ENCODE measurements at places on chromosomes 2 and 18.

DNA sequence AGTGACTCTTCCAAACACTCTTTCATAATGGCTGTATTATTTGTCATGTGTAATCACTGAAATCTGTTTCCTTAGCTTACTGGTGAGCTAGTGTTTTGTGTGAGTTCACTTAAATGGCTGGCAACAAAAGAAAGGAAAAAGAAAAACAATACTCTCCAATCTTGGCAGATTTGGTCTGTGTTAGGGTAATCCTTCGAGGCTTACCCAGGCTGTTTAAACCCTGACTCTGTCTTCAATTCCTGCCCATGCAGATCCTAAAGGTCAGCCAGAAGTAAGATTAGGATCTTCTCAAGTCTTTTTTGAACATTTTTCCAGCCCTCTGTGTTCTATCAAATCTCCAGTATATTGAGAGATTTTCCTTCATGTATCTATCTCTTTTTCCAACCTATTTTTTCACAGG lies 85.3 kb downstream of the CCDC178 start:
- no peak overlapping the region for H3K4me3 ChIP-seq
- ATAC-seq: no peak
- H3K27ac ChIP-seq: no peak overlapping the region

GRCh38 chr2:8171608-8172007 lies 510.2 kb upstream of the ID2 start:
- H3K4me3 ChIP-seq: no peak overlapping the region
- H3K4me1 ChIP-seq: no peaks in the 10 kb centered on the region
- H3K36me3 ChIP-seq: no peaks in the 10 kb centered on the region
- ATAC-seq: no peak

- peaks cover 16% of the 10 kb centered on the region for H3K36me3 ChIP-seq
- no peak for ATAC-seq
- H3K4me1 ChIP-seq: peaks cover 27% of the 10 kb centered on the region
Observed at GRCh38 chr2:173195100-173195499, 119.5 kb downstream of the MAP3K20 start.

- H3K27ac ChIP-seq: no peak overlapping the region
- no peaks in the 10 kb centered on the region for H3K36me3 ChIP-seq
- no peaks in the 10 kb centered on the region for H3K27me3 ChIP-seq
- peak; percentile 90 for ATAC-seq
- no peak overlapping the region for H3K4me3 ChIP-seq
- H3K4me1 ChIP-seq: peaks cover 3% of the 10 kb centered on the region
Observed at GRCh38 chr2:161044921-161045320, 115.3 kb upstream of the TANK start.

- no peaks in the 10 kb centered on the region for H3K4me1 ChIP-seq
- H3K27me3 ChIP-seq: no peaks in the 10 kb centered on the region
- H3K27ac ChIP-seq: no peak overlapping the region
- H3K4me3 ChIP-seq: no peak overlapping the region
- peak; percentile 86 for ATAC-seq
- H3K36me3 ChIP-seq: no peaks in the 10 kb centered on the region
Observed at GRCh38 chr2:182642328-182642727, 73.7 kb upstream of the DNAJC10 start.

DNA sequence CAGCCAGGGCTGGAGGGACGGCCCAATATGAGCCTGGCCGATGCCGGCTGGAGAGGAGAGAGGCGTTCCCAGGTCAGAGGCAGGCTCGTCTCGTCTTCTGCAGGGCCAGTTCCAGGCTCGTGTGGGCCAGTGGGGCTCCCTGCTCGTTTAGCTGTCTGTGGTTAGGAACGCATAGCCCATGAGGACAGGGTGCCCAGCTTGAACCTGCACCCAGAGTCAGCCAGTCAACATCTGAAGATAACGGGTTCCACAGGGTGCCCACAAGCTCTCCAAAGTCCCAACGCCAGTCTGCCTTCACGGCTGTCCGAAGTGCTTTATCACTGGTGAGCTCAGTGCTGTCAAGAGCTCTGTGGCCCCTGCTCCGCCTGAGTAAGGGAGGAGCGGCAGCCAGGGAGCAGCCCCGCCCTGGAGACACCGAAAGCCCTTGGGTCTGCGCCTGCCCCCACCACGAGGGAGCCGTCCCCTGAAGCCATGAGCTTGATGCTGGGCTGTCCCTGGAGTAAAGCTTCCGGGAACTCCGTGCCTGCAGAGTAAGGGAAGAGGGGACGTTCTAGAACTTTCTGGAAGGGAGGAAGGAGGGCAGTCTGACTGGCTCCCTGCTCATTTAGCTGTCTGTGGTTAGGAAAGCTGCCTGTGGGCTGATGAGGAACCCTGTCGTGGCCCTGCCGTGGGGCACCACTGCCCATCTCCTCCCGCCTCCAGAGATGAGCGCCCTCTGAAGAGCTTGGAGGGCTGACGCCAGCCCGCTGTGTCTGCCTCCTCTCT lies 2.7 kb upstream of the HSBP1L1 start:
- H3K4me1 ChIP-seq: peaks cover 22% of the 10 kb centered on the region
- no peaks in the 10 kb centered on the region for H3K36me3 ChIP-seq
- H3K27ac ChIP-seq: no peak overlapping the region
- peaks cover 20% of the 10 kb centered on the region for H3K27me3 ChIP-seq
- no peak for ATAC-seq

- no peak for ATAC-seq
- H3K27ac ChIP-seq: no peak overlapping the region
- H3K36me3 ChIP-seq: no peaks in the 10 kb centered on the region
- no peak overlapping the region for H3K4me3 ChIP-seq
- no peaks in the 10 kb centered on the region for H3K27me3 ChIP-seq
Observed at GRCh38 chr2:146659976-146660375, 1184.9 kb upstream of the ACVR2A start.

- H3K27ac ChIP-seq: no peak overlapping the region
- no peaks in the 10 kb centered on the region for H3K36me3 ChIP-seq
Observed at GRCh38 chr18:51241226-51241625, 43.7 kb upstream of the MEX3C start.

GRCh38 chr18:448116-448790 lies 52.2 kb downstream of the COLEC12 start:
- H3K4me1 ChIP-seq: peaks cover 8% of the 10 kb centered on the region
- H3K4me3 ChIP-seq: no peak overlapping the region
- no peaks in the 10 kb centered on the region for H3K36me3 ChIP-seq
- H3K27ac ChIP-seq: no peak overlapping the region
- no peaks in the 10 kb centered on the region for H3K27me3 ChIP-seq

DNA sequence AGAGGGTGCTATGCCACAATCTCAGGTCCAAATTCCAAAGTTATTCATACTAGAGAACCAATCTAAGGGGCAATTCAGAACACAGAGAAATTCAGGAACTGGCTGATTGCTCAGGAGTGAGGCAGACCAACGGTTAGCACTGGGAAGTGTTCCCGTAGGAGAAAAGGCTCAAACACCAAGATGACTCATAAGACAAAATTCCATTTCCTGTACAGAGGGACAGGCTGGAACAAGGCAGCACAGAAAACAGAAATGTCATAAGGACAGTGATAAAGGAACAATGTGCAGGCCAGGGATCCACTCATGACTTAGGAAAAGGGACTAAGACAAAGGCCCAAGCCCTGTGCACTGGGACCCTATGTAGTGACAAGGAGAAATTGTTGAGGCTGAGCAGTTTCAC lies 54.2 kb downstream of the PDE1A start:
- peak overlapping the region; percentile 79 for H3K27ac ChIP-seq

DNA sequence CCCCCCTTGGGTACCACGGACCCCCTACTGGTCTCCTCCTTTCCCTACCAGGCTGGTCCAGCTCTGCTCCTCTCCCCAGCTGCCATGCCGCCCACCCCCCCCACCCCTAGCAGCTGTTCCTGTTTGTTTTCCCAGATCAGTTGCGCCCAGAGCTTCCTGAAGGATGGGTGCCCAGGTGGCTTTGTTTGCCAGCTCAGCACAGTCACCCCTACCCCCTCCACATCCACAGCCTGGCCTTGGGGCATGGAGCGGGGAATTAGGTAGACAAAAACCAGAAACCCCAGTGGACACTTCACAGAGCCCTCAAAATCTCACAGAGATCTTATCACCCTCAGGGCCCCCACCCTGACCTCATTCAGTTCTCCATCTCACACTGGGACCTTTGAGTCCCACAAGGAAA lies 3.7 kb upstream of the CRYBA2 start:
- H3K4me3 ChIP-seq: no peak overlapping the region
- H3K4me1 ChIP-seq: peaks cover 29% of the 10 kb centered on the region
- H3K36me3 ChIP-seq: no peaks in the 10 kb centered on the region
- no peak overlapping the region for H3K27ac ChIP-seq

- H3K27ac ChIP-seq: no peak overlapping the region
- H3K27me3 ChIP-seq: no peaks in the 10 kb centered on the region
- ATAC-seq: no peak
- H3K36me3 ChIP-seq: no peaks in the 10 kb centered on the region
- no peaks in the 10 kb centered on the region for H3K4me1 ChIP-seq
Observed at GRCh38 chr2:112884869-112885505, 26.0 kb upstream of the IL37 start.

DNA sequence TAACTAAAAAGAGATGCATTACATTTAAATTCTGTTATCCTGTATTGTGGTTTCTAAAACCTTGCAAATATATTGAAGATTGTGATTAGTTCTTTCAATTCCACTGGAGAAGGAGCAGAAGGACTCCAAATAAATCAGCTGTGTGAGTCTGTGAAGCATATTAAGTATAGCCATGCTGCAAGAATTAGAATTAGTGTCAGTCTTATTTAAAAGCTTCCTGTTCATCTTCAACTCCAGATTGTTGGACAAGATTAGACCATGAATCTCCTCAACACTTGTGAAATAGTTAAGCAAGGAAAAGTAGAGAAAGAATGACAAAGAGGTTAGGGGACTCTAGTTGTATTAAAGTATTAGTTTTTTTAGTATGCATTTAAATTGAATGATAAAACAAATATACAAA lies 92.5 kb upstream of the LRP1B start:
- H3K4me3 ChIP-seq: no peak overlapping the region
- no peaks in the 10 kb centered on the region for H3K36me3 ChIP-seq
- no peaks in the 10 kb centered on the region for H3K27me3 ChIP-seq
- no peaks in the 10 kb centered on the region for H3K4me1 ChIP-seq

GRCh38 chr18:63320975-63321265 lies 1.4 kb upstream of the BCL2 start:
- no peaks in the 10 kb centered on the region for H3K4me1 ChIP-seq
- H3K27ac ChIP-seq: peak overlapping the region; percentile 90
- ATAC-seq: no peak
- H3K4me3 ChIP-seq: no peak overlapping the region

- H3K36me3 ChIP-seq: no peaks in the 10 kb centered on the region
- ATAC-seq: no peak
- H3K4me1 ChIP-seq: peaks cover 82% of the 10 kb centered on the region
- H3K27me3 ChIP-seq: no peaks in the 10 kb centered on the region
- H3K4me3 ChIP-seq: no peak overlapping the region
- peak overlapping the region; percentile 98 for H3K27ac ChIP-seq
Observed at GRCh38 chr2:109611467-109612095, 2.2 kb downstream of the SEPTIN10 start.

- no peak overlapping the region for H3K4me3 ChIP-seq
- H3K4me1 ChIP-seq: no peaks in the 10 kb centered on the region
- ATAC-seq: no peak
- H3K36me3 ChIP-seq: no peaks in the 10 kb centered on the region
Observed at GRCh38 chr2:103734911-103735310, 973.1 kb downstream of the TMEM182 start.

GRCh38 chr2:62467475-62468321 lies 38.3 kb downstream of the TMEM17 start:
- H3K36me3 ChIP-seq: no peaks in the 10 kb centered on the region
- no peak for ATAC-seq
- H3K4me3 ChIP-seq: no peak overlapping the region

DNA sequence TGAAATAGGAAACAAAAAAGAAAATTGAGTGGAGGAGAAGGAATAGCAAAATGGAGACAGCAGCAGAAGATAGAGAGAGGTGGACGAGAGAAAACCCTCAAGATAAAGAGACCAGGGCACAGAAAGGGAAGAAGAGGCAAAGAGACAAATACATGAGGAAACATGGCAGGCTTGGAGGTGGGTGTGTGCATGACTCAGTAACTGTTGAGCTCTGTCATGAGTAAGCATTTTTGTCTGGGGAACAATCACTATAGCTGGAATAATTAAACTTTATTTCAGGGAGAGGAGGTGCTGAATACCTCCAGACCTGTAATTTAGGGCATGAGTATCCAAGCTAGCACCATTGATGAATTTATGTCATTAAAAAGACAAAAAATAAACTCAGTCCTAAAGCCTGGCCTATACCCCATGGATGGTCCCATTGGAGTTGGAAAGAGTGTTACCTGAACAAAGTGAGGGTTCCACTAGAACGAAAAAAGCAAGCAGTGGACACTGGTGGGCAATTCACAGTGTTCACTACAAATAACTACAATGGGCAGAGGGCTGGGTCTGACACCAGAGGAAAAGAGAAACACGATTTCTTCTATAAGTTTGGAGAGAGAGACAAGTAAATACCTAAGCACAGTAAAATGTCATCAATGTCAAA lies 145.5 kb downstream of the ADCYAP1 start:
- H3K27me3 ChIP-seq: no peaks in the 10 kb centered on the region
- ATAC-seq: no peak
- no peaks in the 10 kb centered on the region for H3K4me1 ChIP-seq
- no peak overlapping the region for H3K27ac ChIP-seq
- no peaks in the 10 kb centered on the region for H3K36me3 ChIP-seq

GRCh38 chr2:195695002-195695631 lies 38.1 kb downstream of the SLC39A10 start:
- no peaks in the 10 kb centered on the region for H3K36me3 ChIP-seq
- H3K4me3 ChIP-seq: no peak overlapping the region
- no peak for ATAC-seq
- H3K27me3 ChIP-seq: no peaks in the 10 kb centered on the region
- H3K27ac ChIP-seq: no peak overlapping the region

- no peaks in the 10 kb centered on the region for H3K36me3 ChIP-seq
- H3K27me3 ChIP-seq: peaks cover 9% of the 10 kb centered on the region
- H3K4me1 ChIP-seq: no peaks in the 10 kb centered on the region
Observed at GRCh38 chr18:77401173-77401572, 151.5 kb downstream of the GALR1 start.

DNA sequence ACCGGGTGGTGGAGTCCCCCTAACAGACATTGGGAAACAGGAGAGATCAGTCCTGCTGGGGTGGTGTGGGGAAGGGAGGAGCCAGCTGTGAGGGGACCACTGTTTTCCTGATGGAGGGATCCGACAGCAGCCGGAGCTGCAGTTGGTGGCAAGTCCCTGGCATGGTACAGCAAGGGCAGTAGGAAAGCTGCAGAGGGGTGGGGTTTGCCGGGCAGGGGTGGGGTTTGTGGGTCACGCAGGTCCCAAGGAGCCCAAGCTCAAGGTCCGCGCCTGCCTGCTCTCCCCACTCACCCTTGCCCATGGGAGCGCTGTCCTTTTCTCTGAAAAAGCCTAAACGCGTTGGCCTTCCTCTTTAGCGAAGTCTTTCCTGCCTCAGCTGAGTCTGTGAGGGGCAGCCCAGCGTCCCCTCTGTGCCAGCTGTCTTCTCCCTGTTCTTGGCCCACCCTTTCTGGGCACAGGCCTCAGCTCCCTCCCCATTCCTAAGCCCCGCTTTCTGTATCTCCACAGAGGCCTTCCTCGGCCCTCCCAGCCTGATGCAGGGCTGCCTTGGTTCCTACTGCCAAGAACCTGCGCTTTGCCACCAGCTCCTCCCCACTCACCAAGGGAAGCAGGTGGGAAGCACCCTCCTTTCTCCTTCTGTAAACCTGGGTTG lies 29.3 kb upstream of the INHBB start:
- no peak overlapping the region for H3K27ac ChIP-seq
- no peak for ATAC-seq
- no peaks in the 10 kb centered on the region for H3K27me3 ChIP-seq
- no peaks in the 10 kb centered on the region for H3K36me3 ChIP-seq
- H3K4me3 ChIP-seq: no peak overlapping the region
- peaks cover 8% of the 10 kb centered on the region for H3K4me1 ChIP-seq

Measured in gastroesophageal sphincter (tissue), 4 donors.